ENCODE measurements at places on chromosomes 1 and 21. TPM values are rescaled to one million over a fixed set of nuclear protein-coding genes. Genes with fewer than 3 reads are reported as not detected.

TFF2 gene
- total RNA-seq: not detected

- no peaks in the 10 kb centered on the region for H3K27me3 ChIP-seq
- H3K36me3 ChIP-seq: peaks cover 26% of the 10 kb centered on the region
- H3K4me3 ChIP-seq: no peak overlapping the region
- DNase-seq: peak; percentile 57
- H3K4me1 ChIP-seq: peaks cover 3% of the 10 kb centered on the region
- no peak overlapping the region for H3K27ac ChIP-seq
Observed at GRCh38 chr1:29197590-29197924, 15.9 kb upstream of the SRSF4 start.

MTARC1 gene
- total RNA-seq: not detected

DNA sequence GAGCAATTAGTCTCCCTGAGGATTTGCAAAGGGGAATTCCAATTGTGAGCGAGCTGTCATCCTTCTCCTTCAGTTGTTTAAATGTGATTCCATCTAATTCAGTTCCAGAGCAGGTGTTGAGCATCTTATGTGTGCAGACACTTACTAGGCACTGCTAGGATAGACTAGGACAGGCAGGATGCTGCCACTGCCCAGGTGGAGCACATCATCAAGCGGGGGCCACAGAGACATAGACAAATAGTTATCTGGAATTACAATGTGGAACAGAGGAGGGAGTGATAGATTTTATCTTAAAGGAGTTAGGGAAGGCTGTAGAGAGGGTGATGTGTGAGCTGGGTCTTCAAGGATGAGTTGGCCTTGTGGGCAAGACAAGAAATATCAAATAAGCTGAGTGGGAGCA is 55.9 kb downstream of the CDC7 start:
- peak; percentile 18 for DNase-seq
- H3K4me1 ChIP-seq: peaks cover 70% of the 10 kb centered on the region
- H3K27me3 ChIP-seq: no peaks in the 10 kb centered on the region

MSH4 gene
- 0.27 TPM for total RNA-seq

NHLH1 gene
- total RNA-seq: 0.07 TPM

- H3K4me1 ChIP-seq: peaks cover 47% of the 10 kb centered on the region
- peak overlapping the region; percentile 46 for H3K27ac ChIP-seq
- no peak overlapping the region for H3K4me3 ChIP-seq
- DNase-seq: no peak
- no peaks in the 10 kb centered on the region for H3K27me3 ChIP-seq
Observed at GRCh38 chr21:39384674-39385298, 35.9 kb upstream of the HMGN1 start.

- H3K4me3 ChIP-seq: no peak overlapping the region
- H3K36me3 ChIP-seq: no peaks in the 10 kb centered on the region
- no peak for DNase-seq
Observed at GRCh38 chr1:67970088-67970487, 80.3 kb downstream of the DIRAS3 start.

- H3K4me1 ChIP-seq: no peaks in the 10 kb centered on the region
- H3K36me3 ChIP-seq: no peaks in the 10 kb centered on the region
- H3K27ac ChIP-seq: no peak overlapping the region
Observed at GRCh38 chr1:183272390-183272848, 86.4 kb downstream of the LAMC2 start.

DNA sequence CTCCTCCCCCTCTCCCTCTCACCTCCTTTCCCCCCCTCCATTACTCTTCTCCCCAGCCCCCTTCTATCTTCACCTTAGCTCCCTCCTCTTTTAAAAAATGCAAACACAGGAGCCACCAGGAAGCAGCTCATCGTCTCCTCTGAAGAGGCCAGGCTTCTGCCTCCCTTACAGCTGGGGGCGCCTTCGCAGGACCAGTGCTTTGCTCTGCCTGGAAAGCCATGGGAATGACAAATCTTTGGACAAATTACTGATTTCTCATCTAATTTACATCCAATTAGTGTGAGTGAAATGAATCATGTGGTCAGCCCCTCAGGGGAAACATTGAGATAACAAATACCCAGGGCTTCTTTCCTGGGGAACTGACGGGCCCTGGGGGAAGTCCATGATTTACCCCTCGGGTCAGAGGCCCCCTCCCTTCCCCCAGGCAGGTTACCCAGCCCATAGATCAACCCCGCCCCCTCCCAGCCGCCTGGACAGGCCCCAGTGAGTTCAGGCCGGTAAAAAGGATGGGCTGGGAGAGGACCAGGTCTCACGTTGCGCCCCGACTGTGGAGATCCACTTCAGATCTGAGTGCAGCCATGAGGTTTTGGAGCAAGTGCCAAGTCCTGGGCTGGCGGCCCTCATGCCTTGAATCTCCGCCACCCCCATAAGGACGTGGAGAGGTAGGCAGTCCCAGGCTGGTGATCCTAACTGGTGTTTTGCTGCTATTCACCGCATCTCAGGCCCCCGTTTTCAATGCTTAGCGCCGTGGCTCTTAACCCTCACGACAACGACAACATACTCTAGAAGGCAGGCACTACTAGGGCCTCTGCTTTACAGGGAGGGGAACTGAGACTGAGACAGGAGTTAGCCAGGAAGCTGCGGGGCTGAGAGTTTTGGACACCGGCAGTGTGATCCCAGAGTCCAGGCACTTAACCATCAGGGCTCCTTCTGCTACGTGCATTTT is 300.8 kb downstream of the RRAGC start:
- peaks cover 22% of the 10 kb centered on the region for H3K27me3 ChIP-seq
- H3K27ac ChIP-seq: peak overlapping the region; percentile 81
- H3K4me3 ChIP-seq: peak overlapping the region; percentile 64

DNA sequence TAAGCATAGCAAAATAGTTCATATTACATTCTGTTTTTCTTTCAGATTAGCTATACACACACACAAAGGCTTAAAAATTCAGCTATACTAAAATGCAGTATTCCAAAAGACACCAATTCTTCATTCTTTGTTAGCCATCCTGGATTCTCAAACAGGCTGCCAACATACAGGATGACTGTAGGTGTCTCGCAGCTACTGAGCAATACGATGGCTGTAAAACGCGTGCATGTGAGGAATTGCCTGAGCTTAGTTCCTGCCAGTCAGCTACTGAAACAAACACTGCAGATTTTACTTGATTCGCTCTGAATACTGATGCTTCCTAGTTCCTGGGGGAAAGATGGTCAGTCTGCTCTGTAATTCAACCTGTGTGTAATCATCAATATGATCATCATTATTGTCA is 24.7 kb upstream of the HMGN1 start:
- H3K27me3 ChIP-seq: no peaks in the 10 kb centered on the region
- peak; percentile 35 for DNase-seq
- H3K27ac ChIP-seq: no peak overlapping the region
- H3K4me3 ChIP-seq: no peak overlapping the region
- no peaks in the 10 kb centered on the region for H3K4me1 ChIP-seq

DNA sequence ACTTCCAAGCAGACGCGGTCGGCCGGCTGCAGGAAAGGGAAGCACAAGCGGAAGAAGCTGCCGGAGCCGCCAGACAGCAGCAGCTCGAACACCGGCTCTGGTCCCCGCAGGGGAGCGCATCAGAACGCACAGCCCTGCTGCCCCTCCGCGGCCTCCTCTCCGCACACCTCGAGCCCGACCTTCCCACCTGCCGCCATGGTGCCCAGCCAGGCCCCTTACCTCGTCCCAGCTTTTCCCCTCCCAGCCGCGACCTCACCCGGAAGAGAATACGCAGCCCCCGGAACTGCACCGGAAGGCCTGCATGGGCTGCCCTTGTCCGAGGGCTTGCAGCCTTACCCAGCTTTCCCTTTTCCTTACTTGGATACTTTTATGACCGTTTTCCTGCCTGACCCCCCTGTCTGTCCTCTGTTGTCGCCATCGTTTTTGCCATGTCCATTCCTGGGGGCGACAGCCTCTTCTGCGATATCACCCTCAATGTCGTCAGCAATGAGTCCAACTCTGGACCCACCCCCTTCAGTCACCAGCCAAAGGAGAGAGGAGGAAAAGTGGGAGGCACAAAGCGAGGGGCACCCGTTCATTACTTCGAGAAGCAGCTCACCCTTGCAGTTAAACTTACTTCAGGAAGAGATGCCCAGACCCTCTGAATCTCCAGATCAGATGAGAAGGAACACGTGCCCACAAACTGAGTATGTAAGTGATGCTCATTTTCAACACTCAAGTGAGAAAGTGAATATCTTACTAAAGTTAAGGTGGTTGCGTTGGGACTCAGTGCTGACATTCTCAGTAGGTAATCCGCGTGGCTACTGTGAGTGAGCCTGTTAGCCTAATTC is 25.5 kb downstream of the UTS2 start:
- peak; percentile 25 for DNase-seq
- peaks cover 13% of the 10 kb centered on the region for H3K36me3 ChIP-seq
- peak overlapping the region; percentile 86 for H3K4me3 ChIP-seq
- H3K4me1 ChIP-seq: no peaks in the 10 kb centered on the region

GRCh38 chr1:41045740-41046139 is 24.2 kb upstream of the SLFNL1 start:
- DNase-seq: no peak
- no peak overlapping the region for H3K27ac ChIP-seq
- H3K4me1 ChIP-seq: no peaks in the 10 kb centered on the region
- no peak overlapping the region for H3K4me3 ChIP-seq

LCE3E gene
- total RNA-seq: not detected

ASCL5 gene
- not detected for total RNA-seq

CRNN gene
- total RNA-seq: not detected

SMPDL3B gene
- 0.72 TPM for total RNA-seq

DNA sequence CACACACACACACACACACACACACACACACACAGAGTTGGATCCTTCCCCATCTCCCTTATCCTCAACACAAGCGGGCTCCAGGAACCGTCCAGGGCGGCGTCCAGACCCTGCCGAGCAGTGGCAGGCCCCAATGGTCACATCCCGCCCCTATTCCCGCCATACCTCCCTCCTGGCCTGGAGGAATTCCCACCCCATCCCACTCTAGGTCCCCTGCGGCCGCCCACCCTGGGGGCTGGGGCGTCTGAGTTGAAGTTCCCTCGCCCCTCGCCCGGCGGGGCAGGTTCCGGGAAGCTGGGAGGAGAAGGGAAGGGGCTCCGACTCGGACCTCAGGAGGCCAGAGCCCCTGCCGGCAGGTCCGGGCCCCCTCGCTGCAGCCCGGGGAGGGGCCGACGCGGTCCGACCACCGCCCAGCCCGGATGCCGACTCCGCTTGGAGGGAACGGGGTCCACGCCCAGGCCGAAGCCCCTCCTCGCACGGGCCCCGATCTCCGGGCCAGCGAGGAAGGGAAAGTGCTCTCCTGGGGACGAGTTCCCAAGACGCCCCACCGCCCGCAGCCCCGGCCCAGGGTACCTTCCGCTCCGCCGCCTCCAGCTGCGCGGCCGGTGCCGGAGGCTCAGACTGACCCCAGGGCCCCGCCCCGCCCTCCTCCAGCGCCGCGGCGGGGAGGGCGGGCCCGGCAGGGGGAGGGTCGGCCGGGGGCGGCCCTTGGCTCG is at the start of gene RHOC:
RHOC (minus strand) TSS at position 623 of the 716 bp plus-strand sequence. CDS start 3,328 bp downstream, outside the sequence.
- peak within 1 kb of the TSS; percentile 69 for H3K4me3 ChIP-seq
- no peak within 1 kb of the TSS for H3K27ac ChIP-seq
- H3K27me3 ChIP-seq: peaks cover 2% of the 10 kb centered on the region
- DNase-seq: peak; percentile 38
- H3K36me3 ChIP-seq: no peaks in the 10 kb centered on the region

DNA sequence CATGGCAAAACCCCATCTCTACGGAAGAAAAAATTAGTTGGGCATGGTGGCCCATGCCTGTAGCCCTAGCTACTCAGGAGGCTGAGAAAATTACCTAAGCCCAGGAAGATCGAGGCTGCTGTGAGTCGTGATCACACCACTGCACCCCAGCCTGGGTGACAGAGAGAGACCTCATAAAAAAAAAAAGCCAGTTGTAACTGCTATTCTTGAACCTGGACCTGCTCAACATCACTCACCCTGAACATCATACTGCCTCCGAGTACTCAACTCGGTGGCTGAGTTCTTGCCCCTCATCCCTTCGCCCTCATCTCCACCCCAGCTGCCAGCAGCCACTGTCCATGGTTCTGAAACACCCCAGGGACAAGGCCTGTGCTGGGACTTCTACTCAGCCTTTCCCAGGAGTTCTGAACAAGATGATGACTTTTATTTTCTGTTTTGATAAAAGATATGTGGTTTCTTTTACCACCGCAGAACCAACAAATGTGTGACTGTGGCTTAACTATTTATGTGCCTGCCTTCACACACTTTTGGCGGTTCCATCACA is 5.4 kb upstream of the DISP3 start:
- peak; percentile 60 for DNase-seq
- H3K27me3 ChIP-seq: peaks cover 6% of the 10 kb centered on the region
- H3K4me1 ChIP-seq: no peaks in the 10 kb centered on the region

PARP1 gene
- total RNA-seq: 265 TPM

- no peak overlapping the region for H3K4me3 ChIP-seq
- no peak for DNase-seq
- H3K27ac ChIP-seq: no peak overlapping the region
- H3K27me3 ChIP-seq: no peaks in the 10 kb centered on the region
- no peaks in the 10 kb centered on the region for H3K36me3 ChIP-seq
Observed at GRCh38 chr21:35602811-35603362, 457.4 kb downstream of the SETD4 start.

KRTAP7-1 gene
- total RNA-seq: not detected

NPL gene
- total RNA-seq: 5.9 TPM

DNA sequence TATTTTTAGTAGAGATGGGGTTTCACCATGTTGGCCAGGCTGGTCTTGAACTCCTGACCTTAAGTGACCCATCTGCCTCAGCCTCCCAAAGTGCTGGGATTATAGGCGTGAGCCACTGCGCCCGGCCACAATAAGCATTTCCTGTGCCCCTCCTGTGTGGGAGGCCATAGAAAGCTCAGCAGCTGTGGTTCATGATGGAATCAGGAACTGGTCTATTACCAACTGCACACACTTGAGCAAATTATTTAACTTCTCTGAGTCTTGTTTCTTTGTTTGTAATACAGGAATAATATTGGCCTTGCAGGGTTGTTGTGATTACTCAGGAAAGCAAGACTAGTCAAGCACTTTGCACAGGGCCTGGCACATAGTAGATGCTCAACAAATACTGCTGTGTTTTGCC is 15.0 kb downstream of the RHBG start:
- peaks cover 4% of the 10 kb centered on the region for H3K4me1 ChIP-seq
- H3K27me3 ChIP-seq: peaks cover 29% of the 10 kb centered on the region
- no peaks in the 10 kb centered on the region for H3K36me3 ChIP-seq
- H3K27ac ChIP-seq: no peak overlapping the region
- H3K4me3 ChIP-seq: no peak overlapping the region

DNA sequence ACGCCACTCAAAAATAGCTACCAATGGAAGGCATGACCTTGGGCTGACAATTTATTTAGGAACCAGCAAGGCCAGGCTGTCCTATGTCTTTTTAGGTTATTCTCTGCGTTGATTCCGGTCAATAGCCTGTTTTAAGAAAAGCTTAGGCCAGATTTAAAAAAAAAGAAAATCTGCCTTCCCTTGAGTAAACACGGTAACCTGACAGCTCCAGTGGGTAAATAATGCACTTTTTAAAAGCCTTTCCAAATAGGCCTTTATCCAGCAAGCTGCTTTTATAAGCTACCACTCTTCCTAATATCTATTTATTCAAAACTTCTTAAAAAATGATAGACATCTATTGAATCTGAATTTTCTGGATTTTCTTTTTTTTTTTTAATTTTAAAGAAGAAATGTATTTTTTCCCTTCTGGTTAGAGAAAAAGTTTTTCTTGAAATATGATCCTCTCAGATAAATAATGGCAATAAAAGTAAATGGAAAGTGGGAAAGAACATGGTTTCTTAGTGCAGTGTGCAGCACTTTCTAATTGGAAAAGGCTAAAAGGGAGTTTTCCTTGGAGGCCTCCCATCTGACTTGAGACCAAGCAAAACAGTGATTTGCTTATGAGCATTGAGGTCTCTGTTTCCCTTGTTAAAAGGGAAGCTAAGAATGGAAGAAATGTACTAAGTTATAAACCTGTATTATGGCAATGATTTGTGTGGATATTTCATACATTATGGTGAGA is 281.0 kb upstream of the RUNX1 start:
- DNase-seq: no peak
- H3K27ac ChIP-seq: no peak overlapping the region
- peaks cover 2% of the 10 kb centered on the region for H3K36me3 ChIP-seq
- H3K27me3 ChIP-seq: no peaks in the 10 kb centered on the region
- no peak overlapping the region for H3K4me3 ChIP-seq
- H3K4me1 ChIP-seq: peaks cover 16% of the 10 kb centered on the region

Measured in activated naive CD4-positive, alpha-beta T cell treated with anti-CD3 and anti-CD28 coated beads for 36 hours (primary cell).